Naive thymus-derived CD4-positive, alpha-beta T cell (primary cell): ENCODE measurements at places on chromosomes 12 and 14.

DNA sequence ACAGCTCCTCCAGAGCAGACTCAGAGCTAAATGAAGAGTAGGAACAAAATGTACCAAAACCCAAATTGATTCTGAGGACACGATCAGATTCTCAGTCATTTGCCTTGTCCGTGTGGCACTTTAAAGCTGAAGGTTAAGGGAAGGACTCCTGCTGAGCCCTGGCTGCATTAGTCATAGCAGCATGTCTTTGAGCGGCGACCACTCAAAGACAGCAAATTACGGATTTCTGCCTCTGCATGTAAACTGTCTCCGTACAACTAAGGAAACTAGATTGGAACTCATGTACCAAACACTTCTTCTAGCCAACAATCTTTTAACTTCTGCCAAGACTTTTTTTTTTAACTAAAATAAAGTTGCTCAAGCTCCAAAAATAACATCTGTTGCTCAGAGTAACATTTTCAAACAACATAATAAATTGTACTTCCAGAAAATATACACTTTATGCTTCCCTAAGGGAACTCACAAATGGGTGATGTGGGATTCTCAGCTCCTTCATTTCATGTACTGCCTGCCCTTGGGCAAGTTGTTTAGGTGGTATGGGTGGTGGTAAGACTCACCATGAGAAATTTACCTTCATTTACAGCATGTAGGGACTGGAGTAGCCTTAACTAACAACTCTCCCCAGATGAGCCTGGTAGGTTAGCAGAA lies 56.1 kb downstream of the RERG start:
- DNase-seq, result no peak

- DNase-seq, result no peak
Measured at GRCh38 chr14:103206836-103207387, 83.7 kb downstream of the TNFAIP2 start.

GRCh38 chr12:93742110-93742934 lies 65.1 kb downstream of the CRADD start:
- DNase-seq, result peak; percentile 50

- DNase-seq, result no peak
Measured at GRCh38 chr12:53208877-53209463, 1.9 kb upstream of the ITGB7 start.

DNA sequence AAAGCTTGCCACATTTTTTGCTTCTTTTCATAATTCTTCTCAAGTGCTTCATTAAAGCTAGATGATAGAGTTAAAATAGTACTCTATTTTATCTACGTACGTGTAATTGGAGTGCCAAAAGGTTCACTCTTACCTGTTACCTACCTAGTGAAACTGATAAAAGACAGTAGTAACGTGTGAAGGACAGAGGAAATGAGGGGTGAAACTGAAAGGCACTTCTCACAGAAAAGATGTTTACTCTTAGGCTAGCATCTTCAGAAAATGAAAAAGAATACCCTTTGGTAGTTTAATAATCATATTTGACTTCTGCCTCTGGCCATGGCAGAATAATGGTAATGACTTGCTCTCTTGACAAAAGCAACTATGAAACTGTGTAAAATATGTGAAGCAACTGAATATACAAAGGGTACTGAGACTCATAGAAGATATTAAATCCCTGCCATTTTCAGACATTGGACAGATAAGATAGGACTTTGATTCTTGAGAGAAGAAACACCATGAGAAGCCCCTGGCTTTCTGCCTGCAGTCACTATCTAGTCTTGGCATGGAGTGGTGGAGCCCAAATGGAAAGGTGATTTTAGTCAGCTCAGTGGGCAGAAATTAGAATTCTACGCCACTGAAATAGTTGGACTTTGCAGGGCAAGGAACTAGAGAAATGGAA lies 6.3 kb upstream of the EVL start:
- no peak for DNase-seq

GRCh38 chr14:67453575-67454300 lies 34.8 kb downstream of the TMEM229B start:
- DNase-seq, result no peak

DNA sequence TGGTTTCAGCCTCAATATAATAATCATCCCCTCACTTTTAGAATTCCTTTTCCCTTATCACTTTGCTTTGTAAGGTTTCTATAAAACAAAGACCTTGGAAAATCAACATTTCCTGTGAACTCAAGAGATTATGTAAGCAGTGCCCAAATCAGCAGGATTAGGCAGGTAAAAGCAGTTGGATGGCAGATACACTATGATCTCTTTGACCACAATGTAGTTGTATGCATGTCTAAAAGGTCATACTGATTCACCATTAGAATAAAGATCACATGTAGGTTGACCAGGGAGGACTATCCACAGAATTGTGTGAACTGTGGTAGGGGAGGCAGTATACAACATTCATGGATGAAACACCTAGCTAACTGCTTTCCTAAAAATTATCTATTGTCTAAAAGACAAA lies 57.5 kb downstream of the DENND5B start:
- DNase-seq, result no peak

GRCh38 chr12:32125455-32126084 lies 18.9 kb downstream of the BICD1 start:
- no peak for DNase-seq

DNA sequence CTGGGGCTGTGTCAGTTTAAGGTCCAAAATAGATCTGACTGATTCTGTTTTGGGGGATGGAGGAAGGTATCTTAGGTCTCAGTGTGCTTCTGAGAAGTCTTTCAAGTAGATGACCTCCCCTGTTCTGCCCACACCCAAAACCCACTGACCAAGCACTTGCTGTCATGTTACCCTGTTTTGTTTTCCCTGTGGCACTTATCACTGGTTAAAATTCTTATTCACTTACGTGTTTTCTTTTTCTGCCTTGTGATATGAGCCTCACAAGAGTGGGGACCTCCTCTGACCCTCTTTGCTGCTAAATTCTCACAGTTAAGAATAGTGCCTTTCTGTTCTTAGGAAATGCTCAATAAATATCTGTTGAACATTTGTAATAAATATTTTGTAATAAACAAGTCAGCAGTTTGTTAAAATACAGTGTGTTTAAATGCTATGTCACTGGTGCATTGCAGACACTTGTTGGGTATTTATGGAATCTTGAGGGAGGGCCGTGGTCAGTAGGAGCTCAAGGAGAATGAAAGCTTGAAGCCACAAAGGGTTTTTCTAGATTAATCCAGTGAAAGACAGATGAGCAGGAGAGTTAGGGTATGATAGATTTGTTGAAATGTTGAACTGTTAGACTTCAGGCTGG lies 20.9 kb downstream of the PLEKHA5 start:
- DNase-seq, result no peak

DNA sequence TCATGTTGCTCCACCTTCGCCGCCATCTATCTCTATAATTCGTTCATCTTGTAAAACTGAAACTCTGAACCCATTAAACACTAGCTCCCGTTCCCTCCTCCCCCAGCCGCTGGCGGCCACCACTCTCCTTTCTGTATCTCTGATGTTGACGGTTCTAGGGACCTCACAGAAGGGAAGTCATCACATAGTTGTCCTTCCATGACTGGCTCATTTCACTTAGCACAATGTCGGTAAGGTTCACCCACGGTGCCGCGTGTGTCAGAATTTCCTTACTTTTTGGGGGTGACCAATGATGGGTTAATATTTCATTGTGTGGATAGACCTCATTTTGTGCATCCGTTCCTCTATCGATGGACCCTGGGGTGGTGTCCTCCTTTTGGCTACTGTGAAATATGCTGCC lies 2.0 kb upstream of the CACNA2D4 start:
- DNase-seq, result no peak

- DNase-seq, result no peak
Measured at GRCh38 chr14:61218157-61218556, 63.0 kb downstream of the TMEM30B start.

GRCh38 chr12:83271201-83271600 lies 584.5 kb downstream of the TMTC2 start:
- DNase-seq, result no peak

GRCh38 chr12:71756054-71756690 lies 1.5 kb downstream of the RAB21 start:
- DNase-seq, result no peak

DNA sequence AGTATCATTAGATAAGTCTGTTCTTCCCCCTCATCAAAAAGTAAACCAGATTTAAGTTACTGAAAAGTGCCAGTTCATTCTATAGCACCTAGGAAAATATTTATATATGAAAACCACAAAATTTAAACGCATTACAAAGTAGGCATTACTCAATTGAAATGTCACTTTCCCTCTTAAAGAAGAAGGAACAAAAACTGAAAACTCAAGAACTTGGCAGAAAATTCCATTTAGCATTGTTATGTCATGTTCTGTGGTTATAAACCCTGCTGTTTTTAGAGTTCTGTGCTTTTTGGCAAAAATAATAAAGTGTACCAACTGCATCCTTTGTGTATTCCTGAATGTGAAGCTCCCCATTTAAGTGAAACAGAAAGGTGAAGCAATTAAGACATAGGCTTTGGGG lies 3.6 kb downstream of the FGD4 start:
- DNase-seq, result no peak

DNA sequence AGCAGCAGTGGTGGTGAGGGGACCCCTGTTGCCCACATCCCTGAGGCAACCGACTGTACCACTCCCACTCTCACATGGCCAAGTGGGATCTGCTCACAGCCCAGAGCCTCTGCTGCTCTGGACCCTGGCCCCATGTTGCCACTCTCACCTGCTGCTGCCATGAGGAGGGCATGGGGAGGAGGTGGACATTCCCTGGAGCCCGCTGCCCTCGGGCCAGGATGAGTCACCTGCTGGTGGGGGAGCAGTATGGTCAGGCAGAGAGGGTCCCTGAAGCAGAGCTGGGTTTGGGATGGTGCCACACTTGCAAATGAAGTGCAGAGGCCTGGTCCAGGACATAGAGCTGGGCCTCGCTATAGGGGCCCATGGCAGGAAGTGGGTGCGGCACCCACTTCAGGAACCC lies 26.1 kb downstream of the SDR9C7 start:
- no peak for DNase-seq

- DNase-seq, result no peak
Measured at GRCh38 chr14:52044791-52045522, 23.9 kb downstream of the NID2 start.

DNA sequence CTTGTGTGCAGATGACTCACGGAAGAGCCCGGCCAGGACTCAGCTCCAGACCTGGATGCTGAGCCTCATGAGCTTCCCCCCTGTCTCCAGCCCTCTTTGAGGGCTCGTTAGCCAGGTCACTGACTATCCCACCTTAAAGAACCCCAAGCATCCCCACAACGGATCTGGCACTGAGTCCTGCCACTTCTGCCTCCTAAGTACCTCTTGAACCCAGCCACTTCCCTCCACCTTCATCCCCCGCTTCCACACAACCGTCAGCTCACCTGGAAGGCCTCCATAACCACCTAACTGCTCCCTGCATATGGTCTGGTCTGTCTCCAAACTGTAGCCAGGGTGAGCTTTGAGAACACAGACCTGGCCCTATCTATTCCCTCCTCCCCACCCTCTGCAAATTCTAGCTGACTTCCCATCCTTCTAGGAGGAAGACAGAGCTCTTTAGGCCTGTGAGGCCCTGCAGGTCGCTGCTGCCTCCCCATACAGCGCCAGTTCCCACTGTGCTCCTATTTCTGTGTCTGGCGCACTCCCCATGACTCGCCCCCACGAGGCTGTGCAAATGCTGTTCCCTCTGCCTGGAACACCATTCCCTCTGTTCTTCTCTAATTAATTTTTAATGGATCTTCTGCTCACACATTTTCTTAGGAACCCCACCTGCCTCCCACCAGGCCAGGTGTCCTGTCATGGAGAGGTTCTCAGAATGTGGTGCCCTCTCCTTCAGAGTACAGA lies 2.9 kb upstream of the HSP90AA1 start:
- no peak for DNase-seq

DNA sequence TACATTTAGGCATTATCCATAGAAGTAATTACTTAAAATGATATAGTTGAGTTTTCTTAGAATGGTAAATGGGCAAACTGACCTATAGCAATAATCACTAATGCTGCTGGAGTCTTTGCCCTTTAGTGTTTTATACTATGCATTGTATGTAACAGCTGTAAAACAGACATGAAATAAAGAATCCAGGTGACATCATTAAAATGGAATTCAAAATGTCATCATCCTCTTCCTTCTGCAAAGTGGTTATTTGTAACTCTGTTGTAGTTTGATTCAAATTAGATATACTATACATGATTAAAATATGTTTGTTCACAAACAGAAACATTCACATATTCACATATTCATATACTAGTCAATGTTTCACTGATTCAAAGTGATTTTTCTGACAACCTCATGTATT lies 598.8 kb downstream of the SLC16A7 start:
- DNase-seq, result no peak

GRCh38 chr14:100117633-100118395 lies 41.6 kb downstream of the DEGS2 start:
- no peak for DNase-seq

DNA sequence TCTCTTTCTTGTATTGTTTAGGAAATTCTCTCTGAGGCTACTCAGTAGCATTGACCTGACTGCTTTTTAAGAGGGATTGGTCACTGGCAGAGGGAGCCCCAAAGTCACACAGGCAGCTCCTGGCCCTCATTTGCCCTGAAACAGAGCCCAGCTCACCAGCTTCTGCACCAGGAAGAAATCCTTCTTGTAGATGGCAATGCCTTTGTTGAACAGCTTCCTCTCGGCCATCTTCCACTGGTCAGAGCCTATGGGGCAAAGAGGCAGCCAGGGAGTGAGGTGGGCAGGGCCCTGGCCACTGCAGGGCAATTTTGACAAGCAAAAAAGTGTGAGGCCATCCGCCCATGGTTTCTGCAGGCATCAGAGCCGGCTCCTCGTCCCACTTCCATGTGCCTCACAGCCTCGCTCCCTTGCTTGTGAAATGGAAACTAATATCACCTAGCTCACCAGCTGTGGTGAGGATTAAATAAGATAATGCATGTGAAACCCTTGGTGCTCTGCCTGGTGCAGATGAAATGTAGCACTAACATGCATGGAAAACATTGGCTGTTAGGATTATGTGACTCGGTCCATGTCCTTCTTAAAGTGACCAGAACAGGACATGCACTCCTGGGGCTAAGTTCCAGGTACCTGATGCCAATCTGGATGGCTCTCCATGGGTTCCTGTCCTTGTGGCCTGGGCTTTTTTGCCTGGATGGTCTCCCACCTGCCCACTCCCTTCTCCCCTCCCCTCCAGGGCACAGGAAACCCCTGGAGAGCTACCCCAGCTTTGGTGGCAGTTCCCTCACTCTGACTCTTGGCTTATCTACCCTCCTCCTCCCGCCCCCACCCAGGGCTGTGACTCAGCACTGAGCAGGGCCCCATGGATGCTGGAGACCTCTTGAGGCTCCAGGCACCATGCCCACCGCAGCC lies 11.2 kb upstream of the PNMA1 start:
- no peak for DNase-seq

DNA sequence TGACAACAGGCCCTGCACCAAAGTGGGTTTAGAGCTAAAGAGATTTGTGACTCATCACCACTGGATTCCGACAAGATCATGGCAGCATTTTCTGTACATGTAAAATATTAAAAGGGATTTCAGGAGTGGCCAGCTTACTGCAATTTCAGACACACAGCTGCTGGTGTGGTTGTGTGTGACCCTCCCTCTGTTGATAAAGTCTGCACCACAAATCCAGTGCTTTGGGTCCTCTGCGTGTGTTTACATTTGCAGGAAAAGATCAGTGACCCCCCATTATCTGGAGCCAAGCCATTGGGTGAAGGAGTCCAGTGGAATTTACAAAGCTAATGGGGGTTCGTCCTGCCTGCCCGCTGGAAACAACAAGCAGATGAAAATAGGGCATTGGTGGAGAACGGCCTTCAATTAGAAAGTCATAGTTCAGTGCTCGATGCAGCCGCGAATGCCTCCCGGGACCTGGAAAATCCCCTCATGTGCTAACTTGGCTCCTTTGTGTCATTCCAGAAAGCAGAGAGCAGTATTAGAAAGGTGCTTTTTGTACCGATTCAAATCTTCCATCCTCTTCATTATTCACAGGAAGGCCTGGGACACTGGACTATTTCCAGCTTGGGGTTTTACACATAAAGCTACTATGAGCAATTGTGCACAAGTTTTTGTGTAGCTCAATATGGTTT lies 188.5 kb upstream of the TMEM132C start:
- no peak for DNase-seq
